Liver (tissue), 10 donors: ENCODE measurements at places on chromosomes 1 and 21. TPM values are rescaled to one million over a fixed set of nuclear protein-coding genes. Genes with fewer than 3 reads are reported as not detected.

- H3K27ac ChIP-seq, result no peak overlapping the region
- no peak for DNase-seq
- H3K27me3 ChIP-seq, result no peaks in the 10 kb centered on the region
- peaks cover 20% of the 10 kb centered on the region for H3K4me1 ChIP-seq
Measured at GRCh38 chr1:38029081-38029681, 16.6 kb downstream of the UTP11 start.

DNA sequence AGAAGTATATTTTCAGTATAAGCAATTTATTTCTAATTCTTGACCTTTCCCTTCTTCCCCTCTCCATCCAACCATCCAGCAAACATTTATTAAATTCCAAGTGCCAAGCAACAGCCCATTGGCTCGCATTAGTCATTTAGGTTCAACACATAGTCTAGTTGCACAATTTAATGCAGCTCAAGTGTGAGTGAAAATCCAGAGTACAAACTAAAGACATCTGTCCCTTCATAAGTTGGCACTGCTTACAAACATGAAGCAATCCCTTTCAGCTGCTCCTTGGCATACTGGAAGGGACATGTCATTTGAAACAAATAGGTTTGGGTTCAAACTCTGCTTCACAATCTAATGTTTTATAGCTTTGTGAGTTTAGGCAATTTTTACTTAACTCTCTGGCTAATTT is 10.7 kb downstream of the CASQ2 start:
- no peaks in the 10 kb centered on the region for H3K36me3 ChIP-seq
- no peak for DNase-seq
- no peak overlapping the region for H3K27ac ChIP-seq
- H3K27me3 ChIP-seq, result no peaks in the 10 kb centered on the region
- no peak overlapping the region for H3K4me3 ChIP-seq
- no peaks in the 10 kb centered on the region for H3K4me1 ChIP-seq

- no peaks in the 10 kb centered on the region for H3K36me3 ChIP-seq
Measured at GRCh38 chr21:30652891-30653290, 10.2 kb downstream of the KRTAP20-3 start.

DNA sequence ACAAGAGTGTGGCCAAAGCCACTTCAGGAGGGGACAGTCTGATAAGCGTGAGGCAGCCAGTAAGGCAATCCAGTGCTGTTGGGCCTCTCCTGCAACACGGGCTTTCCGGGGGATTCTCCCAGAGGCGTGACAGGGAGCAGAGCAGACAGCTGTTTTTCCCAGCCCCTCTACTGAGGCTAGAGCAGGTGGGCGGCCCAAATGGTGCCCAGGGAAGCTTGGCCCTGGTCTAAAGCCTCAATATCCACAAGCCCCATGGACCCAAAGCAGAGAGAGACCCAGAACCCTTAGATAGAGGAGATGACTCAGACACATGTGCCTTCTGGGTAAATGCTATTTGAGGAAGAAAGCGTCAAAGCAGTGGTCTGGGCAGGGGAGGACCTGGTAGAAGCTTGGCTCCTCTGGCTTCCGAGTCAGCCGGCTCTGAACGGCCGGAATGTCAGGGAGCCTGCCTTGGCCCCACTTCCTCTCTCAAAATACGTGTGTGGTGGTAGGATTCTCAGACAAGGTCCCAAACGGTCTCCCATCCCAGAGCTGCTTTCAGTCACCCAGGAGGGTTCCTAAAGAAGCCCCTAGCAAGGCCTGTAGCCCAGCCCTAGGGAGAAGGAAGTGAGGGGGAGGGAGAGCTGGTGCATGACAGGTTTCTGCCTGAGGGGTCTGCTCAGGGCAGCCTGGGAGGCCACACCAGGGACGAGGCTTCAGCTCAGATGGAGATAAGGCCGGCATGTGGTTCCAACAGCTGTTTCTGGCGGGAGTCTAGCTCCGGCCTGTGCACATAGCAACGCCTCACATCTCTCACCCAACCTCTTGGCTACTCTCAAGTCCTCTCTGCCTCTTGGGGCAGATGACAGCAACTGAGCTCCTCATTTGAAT is 28.8 kb downstream of the PIK3C2B start:
- no peak overlapping the region for H3K4me3 ChIP-seq
- H3K4me1 ChIP-seq, result no peaks in the 10 kb centered on the region
- H3K36me3 ChIP-seq, result peaks cover 4% of the 10 kb centered on the region
- H3K27me3 ChIP-seq, result no peaks in the 10 kb centered on the region

DNA sequence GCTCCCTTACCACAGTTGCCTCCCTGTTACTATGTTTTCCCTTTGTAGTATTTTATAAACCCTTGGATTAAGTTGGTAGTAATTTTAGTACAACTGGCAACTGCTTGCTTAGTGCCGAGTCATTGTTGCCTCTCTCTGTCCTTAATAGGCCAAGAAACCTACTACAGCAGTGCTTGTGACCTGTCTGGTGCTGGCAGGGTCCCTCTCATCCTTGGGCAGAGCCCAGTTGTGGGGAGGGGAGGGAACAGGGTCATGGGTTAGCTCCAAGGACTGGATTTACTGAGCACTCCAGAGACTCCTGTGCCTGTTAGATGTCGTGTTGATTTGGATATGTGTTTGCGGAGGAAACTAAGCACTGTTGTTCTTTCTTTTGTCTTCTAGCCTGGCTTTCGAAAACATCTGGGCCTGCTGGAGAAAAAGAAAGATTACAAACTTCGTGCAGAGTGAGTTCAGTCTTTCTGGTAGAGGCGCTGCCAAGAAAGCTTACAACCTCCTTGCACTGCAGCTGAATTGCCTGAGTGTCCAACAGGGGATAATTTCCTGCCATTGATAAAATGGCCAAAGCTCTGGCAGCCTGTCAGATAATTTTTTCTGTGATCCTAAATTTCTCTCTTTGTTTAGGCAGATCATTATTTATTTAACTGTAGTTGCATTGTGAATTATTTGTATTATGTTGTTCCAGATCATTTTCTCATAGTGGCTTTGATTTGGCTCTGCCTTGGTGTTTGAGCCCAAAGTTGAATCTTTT is 3.6 kb downstream of the UTP11 start:
- H3K27me3 ChIP-seq, result no peaks in the 10 kb centered on the region
- no peak overlapping the region for H3K4me3 ChIP-seq
- peaks cover 45% of the 10 kb centered on the region for H3K36me3 ChIP-seq
- no peak for DNase-seq
- H3K4me1 ChIP-seq, result peaks cover 5% of the 10 kb centered on the region
- H3K27ac ChIP-seq, result peak overlapping the region; percentile 38

DNA sequence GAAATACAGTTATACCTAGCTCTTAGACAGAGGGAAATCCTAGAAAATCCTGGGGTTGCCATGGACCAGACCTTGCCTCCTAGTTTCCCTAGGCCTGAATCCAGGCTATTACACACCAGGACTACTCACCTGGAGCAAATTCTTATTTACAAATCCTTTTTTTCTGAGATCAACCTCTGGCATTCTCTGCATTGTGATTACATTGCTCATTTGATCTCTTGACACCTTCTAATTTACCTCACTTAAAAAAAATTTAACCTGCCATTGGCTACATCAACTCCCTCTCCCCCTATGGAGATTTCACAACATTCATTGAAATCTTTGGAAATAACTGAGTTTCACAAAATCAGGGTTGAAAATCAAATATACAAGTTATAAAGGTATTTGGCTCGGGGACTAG is 2.9 kb upstream of the C1orf105 start:
- no peak overlapping the region for H3K4me3 ChIP-seq
- no peaks in the 10 kb centered on the region for H3K27me3 ChIP-seq
- H3K36me3 ChIP-seq, result no peaks in the 10 kb centered on the region
- H3K27ac ChIP-seq, result no peak overlapping the region
- no peaks in the 10 kb centered on the region for H3K4me1 ChIP-seq

- H3K4me3 ChIP-seq, result no peak overlapping the region
- no peak for DNase-seq
- no peak overlapping the region for H3K27ac ChIP-seq
- H3K36me3 ChIP-seq, result no peaks in the 10 kb centered on the region
Measured at GRCh38 chr1:234891427-234891826, 237.2 kb downstream of the TOMM20 start.

- H3K27ac ChIP-seq, result no peak overlapping the region
- no peak for DNase-seq
- no peaks in the 10 kb centered on the region for H3K27me3 ChIP-seq
- no peaks in the 10 kb centered on the region for H3K4me1 ChIP-seq
- H3K36me3 ChIP-seq, result no peaks in the 10 kb centered on the region
Measured at GRCh38 chr1:240800291-240800690, 188.3 kb upstream of the GREM2 start.

DNA sequence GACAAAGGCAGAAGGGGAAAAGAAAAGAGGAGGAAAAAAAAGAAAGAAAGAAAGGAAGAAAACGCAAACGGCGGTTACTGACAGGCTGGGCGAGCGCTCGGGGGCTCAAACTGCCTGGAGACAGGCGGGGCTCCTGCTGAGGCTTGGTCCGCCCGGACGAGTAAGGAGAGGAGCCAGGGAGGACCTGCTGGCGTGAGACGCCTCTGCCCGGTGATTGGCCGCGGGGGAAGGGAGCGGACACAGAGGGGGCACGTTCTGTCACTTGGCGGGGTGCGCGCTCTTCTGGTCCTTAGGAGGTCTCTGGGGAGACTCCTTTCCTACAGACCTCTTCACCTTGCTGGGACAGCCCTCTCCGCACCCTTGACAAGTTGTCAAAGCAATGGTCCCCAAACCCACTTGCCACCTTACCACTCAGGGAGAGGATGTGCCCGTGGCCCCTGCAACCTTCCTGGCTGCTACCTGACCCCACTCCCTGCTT is 791 bp upstream of the PIK3R3 start:
- peaks cover 24% of the 10 kb centered on the region for H3K4me1 ChIP-seq
- no peaks in the 10 kb centered on the region for H3K27me3 ChIP-seq
- no peaks in the 10 kb centered on the region for H3K36me3 ChIP-seq
- DNase-seq, result no peak
- peak overlapping the region; percentile 82 for H3K4me3 ChIP-seq
- H3K27ac ChIP-seq, result peak overlapping the region; percentile 57

GRCh38 chr1:228988664-228989063 is 253.4 kb downstream of the RHOU start:
- peaks cover 8% of the 10 kb centered on the region for H3K4me1 ChIP-seq
- H3K4me3 ChIP-seq, result no peak overlapping the region
- H3K27ac ChIP-seq, result no peak overlapping the region
- no peaks in the 10 kb centered on the region for H3K36me3 ChIP-seq
- DNase-seq, result no peak

GRCh38 chr1:77824079-77824478 is 44.6 kb downstream of the MIGA1 start:
- H3K4me3 ChIP-seq, result no peak overlapping the region
- H3K36me3 ChIP-seq, result peaks cover 6% of the 10 kb centered on the region
- no peak for DNase-seq
- H3K27ac ChIP-seq, result no peak overlapping the region
- no peaks in the 10 kb centered on the region for H3K4me1 ChIP-seq

DNA sequence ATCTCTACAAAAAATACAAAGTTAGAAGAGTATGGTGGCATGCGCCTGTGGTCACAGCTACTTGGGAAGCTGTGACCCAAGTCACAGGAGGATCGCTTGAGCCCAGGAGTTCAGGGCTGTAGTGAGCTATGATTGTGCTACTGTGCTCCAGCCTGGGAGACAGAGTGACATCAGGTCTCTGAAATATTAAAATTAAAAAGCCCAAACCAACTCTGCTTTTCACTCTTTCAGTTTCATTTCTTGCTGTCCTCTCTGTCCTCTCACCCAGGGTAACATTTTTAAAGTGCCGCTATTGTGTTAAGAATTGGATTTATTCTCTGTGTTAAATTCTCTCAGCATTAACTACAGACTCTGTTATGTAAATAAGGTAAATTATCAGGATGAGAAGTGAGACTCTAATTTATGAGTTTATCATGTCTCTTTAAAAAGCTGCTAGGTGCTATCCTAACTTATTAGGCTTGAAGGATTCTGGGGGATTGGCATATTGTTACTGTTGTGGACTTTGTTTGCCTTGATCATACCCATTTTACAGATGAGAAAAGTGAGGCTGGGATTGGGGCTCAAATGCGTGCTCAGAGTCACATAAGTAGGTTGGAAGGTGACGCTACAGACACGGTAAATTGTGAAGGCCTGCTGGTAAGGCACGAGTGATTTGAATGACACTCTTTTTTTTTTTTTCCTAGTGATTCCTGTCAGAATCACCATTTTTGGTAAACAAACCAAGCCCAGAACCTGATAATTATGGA is 46.5 kb downstream of the B3GALT5 start:
- no peaks in the 10 kb centered on the region for H3K4me1 ChIP-seq
- no peaks in the 10 kb centered on the region for H3K36me3 ChIP-seq
- no peaks in the 10 kb centered on the region for H3K27me3 ChIP-seq
- H3K4me3 ChIP-seq, result no peak overlapping the region
- no peak for DNase-seq
- no peak overlapping the region for H3K27ac ChIP-seq

DNA sequence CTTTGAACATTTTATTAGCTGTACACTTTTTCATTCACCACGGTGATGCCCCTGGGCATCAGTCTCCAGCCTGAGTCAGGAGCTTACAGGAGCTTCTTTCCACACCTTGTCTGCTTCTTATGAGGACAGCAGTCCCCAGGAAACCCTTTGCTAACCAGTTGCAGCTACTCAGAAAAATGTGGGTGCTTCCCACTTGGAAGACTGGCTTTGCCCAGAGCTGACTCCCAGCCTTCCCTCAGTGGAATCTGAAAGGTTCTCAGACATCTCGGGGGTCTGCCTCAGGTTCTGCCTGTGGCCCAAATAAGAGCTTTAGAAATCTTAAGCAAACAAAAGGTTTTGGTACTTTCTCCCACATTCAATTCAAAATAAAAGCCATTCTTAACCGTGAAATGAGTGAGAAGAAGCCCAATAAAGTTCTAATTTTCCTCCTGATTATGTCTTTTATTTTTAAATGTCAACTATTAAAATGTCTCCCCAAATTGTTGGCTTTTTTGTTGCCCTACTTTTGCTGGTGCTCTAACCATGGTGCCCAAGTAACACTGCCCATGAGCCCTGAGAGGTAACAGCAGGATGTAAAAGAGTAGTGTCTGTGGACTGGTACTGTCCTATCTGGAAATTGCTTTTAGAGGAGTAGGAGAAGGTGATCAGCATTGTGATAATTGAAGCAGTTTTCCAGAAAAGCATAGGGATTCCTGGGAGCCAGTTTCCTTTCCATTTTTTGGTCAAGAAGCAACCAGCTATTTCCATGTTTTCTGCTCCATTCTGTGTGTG is 5.6 kb downstream of the C1orf53 start:
- DNase-seq, result no peak
- H3K4me1 ChIP-seq, result peaks cover 23% of the 10 kb centered on the region
- no peak overlapping the region for H3K27ac ChIP-seq
- H3K4me3 ChIP-seq, result no peak overlapping the region

The C4BPA gene
- total RNA-seq, result 1,492 TPM

The OR2L8 gene
- 0.09 TPM for total RNA-seq

The ZNF593OS gene
- not detected for total RNA-seq

The CACHD1 gene
- 4.2 TPM for total RNA-seq

The OR10Z1 gene
- total RNA-seq, result not detected

The OR2AK2 gene
- not detected for total RNA-seq

The HSD3B1 gene
- total RNA-seq, result not detected

The TMOD4 gene
- not detected for total RNA-seq

The ERICH3 gene
- total RNA-seq, result 0.08 TPM

The RPL5 gene
- total RNA-seq, result 336 TPM

The OR2L3 gene
- under 0.01 TPM for total RNA-seq
